ENCODE measurements at places on chromosomes 7 and 10.

GRCh38 chr7:120273476-120273975, 551 bp downstream of the KCND2 start:
- DNase-seq, result peak; percentile 73

GRCh38 chr10:115209133-115209532, 116.0 kb downstream of the ATRNL1 start:
- no peak for DNase-seq

DNA sequence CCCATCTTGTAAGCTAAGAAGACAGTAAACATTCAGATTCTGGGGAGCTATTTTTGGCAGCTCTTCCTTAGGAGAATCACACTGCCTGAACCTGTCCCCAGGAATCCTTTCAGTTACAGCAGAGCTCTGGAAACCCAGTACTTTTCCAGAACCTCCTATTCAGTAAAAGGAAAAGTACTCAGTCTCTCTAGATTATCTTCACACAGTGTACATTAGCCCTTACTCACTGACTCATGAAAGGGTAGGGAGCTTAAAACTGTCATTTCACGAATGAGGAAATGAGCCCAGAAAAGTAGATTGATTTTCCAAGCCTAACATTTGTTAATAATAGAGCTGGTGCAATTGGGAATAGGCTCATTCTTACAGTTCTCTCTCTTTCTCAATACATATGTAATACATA, 3.9 kb upstream of the CNNM1 start:
- no peak for DNase-seq

GRCh38 chr10:125781374-125781773, 5.8 kb upstream of the MMP21 start:
- no peak for DNase-seq

DNA sequence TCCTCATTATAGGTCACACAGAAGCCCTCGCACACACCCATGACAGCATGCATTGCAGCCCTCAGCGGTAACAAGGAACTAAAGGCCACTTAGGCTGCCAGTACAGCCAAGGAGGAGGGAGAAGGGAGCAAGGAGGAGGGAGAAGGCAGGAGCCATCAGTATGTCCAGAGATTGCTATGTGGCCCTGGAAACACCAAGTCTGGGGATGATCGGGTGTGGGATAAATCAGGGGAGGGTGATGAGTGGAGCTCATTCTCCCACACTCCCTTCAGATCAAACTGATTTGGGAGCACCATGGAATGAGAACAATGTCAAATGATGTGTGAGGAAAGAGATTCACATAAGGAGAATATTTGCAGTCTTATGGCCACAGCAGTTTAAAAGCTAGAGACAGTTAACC, 350.9 kb downstream of the TNS3 start:
- DNase-seq, result no peak

GRCh38 chr10:62972103-62972502, 155.9 kb upstream of the EGR2 start:
- no peak for DNase-seq

- no peak for DNase-seq
These were observed 141.9 kb downstream of the RNF133 start for GRCh38 chr7:122556873-122557542.

GRCh38 chr10:91190876-91191583, 29.4 kb upstream of the PCGF5 start:
- DNase-seq, result no peak

- DNase-seq, result no peak
These were observed 9.0 kb downstream of the AEBP1 start for GRCh38 chr7:44112997-44113763.

DNA sequence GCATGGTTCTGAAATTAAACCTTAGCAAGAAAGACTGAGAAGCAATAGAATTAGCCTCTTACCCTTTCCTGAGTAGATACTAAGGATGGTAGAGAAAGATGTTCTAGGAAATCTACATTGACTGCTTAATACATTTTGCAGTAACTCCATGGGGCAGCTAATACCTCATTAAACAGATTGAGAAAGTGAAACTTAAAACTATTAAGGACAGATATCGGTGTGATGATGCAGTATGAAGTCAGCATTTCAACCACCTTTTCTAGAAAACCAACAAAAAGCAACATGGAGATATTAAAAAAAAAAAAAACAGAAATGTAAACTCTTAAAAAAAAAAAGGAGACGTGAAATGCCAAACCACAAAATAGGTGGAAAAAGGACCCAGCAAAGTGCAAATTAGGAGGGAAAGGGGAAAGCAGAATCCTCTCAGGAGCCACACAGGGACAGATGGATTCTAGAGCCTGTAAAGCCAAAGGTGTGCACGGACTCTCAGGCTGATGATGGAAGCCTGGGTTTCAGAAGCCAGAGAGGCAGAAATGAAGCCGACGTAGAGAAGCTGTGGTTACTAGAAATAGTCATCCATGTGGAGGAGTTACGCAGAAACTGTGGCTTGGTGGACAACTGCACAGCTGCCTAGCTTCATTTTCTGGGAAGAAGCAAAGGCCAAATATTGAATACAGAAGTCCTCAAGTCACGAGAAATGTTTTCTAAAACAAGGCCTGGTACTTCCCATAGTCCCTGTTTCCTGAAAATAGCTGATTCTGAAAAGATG, 38.1 kb upstream of the GPR141 start:
- no peak for DNase-seq

- no peak for DNase-seq
These were observed 239.6 kb downstream of the DNAJB6 start for GRCh38 chr7:157576415-157576814.

DNA sequence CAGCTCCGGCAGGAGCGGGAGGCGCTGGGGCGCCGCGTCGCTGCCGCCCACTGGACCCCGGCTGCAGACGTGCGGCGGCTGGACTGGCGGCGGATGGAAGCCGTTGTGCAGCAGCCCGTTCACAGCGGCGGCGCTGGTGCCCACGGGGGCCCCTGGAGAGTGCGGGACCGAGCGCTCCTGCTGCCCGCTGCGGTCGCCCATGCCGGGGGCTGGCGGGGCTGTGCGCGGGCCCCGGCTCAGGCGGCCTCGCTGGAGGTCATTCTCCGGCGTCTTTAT, 413 bp downstream of the PANK1 start:
- DNase-seq, result no peak

GRCh38 chr10:57507788-57508187, 759.9 kb downstream of the IPMK start:
- DNase-seq, result no peak

DNA sequence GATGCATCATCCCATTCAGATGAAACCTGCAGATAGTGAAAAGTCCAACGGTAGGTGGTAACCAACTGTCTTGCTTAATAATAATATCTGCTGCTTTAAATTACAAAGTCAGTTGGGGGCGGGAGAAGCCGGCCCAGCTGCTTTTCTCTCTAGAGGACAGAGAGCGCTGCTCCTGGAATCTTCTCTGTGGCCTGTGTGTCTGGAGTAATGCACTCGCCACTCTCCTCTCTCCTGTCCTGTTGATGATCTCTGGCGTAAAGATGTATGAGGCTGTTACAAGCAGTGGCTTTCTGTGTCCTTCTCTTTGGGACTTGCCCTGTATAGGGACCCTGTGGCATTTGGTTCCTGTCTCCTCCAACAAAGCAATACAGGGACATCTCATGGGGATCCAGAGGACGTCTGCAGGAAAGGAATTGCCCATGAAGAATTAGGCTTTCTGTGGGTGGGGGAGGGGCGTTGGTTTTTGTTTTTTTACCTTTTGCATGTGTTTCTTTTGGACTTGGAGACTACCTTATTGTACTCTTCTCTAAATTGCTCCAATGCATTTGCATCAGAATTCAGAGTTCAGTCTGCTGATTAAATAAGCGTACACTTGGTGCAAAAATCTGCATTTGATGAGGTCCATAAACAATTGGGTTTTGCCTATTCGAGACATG, 231.6 kb downstream of the CELF2 start:
- no peak for DNase-seq

Measured in NCI-H1092 (cell line).